T-cell (primary cell): ENCODE measurements at places on chromosomes 11 and 22.

- DNase-seq, result peak; percentile 2
Observed at GRCh38 chr11:18012122-18012905, 533 bp downstream of the SERGEF start.

- no peak for DNase-seq
Observed at GRCh38 chr11:116384876-116385275, 387.9 kb downstream of the BUD13 start.

DNA sequence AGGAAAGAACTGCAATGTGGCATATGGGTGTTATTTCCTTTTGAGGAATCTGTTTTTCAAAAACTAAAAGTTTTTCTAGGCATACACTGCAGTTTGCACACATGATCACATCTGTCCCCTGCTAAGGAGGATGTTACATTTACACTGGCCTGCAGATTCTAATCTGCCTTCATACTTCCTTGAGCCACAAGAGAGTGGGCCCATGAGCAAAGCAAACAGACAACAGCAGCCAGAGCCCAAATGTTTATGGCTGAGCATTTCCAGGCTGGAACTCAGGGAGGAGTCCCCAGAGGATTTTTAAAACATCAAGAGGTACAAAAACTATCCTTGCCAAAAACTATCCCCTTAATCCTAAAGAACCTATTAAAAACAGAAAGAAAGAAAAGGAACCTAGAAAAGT, 117.2 kb upstream of the MTNR1B start:
- no peak for DNase-seq

- DNase-seq, result no peak
Observed at GRCh38 chr22:44254811-44255210, 57.9 kb downstream of the SHISAL1 start.

DNA sequence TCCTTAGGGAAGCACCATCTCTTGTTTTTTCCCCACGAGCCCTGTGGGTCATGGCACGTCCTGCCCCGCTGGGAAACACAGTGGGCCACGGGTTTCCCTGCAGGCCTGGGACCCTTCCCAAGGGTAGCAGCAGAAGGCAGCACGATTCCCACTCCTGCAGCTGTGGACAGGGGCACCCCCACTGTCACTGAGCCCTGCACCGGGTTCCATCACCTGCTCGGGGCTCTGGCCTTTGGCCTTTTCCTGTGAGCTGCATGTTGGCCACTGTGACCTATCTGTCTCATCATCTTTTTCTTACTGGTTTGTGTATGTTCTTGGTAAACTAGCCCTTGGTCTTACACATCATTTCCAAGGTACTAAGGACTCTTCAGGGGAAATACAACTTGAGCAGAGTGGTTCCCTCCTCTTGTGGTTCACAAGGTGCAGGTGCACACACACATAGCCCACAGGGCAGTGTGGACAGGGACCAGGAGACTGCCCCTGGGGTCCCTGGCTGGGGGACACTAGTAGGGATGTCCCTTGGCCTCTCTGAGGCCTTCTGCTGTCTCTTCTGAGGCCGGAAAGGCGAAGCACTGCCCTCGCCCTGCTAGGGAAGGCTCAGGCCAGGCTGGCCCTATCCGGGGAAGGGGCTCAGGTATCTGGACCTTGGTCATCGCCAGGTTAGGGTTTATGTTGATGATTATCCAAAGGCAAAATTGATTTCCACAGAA, 19.0 kb upstream of the TXNRD2 start:
- no peak for DNase-seq

- no peak for DNase-seq
Observed at GRCh38 chr11:61760946-61761345, 8.5 kb downstream of the MYRF start.

DNA sequence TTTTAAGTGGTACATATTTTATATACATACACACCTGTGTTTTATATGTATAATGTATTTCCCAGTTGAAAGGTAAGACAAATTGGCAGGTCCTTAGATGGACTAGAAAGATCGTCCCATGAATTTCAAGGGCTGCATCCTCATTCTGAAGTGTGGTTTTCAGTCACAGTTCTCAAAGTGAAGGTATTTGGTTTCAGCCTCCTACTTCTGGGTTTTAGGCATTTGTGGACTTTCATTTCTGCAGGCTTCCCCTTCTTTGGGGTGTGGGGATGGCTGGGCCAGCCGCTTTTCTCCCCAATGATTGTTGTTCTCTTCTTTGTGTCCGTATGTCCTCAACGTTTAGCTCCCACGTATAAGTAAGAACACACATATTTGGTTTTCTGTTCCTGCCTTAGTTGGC, 10.0 kb downstream of the DCPS start:
- no peak for DNase-seq

- no peak for DNase-seq
Observed at GRCh38 chr11:129404731-129405130, 29.1 kb downstream of the BARX2 start.

GRCh38 chr11:100687054-100687629, at the start of gene ARHGAP42:
Gene ARHGAP42 (plus strand): TSS chr11:100687288. CDS start chr11:100687679, 391 bp downstream.
- DNase-seq, result no peak

GRCh38 chr11:134024420-134025081, 44.3 kb upstream of the JAM3 start:
- no peak for DNase-seq

DNA sequence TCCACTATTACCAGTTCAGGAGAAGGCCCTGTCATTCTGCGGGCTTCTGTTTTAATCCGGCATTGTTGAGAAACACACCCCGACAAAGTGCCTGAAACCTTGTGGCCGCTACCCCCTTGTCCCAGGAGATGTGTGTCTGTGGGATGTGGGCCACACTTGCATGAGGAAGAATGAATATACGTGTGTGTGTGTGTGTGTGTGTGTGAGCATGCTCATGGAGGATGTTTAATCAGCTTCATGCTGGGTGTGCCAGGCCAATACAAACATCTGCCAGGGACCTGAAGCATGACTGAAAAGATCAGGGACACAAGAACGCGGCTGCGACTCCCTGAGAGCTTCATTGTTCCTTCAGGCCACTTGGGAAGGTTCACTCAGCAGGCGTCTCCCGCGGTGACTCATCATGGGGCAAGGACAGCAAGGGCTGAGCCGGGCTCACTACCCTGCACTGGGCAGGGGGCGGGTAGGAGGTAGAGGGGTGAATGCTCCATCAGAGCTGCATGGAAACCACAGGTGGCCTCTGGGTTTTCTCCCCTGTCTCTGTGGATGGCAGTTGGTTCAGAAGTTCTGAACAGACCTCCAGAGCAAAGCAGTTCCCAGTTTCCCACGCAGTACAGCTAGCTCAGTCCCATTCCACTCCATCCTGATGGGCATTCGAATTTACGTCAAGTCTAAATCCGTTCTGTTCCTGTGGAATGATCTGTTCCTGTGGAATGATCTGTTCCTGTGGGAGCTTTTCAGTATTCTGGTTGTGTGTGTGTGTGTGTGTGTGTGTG, 7.0 kb upstream of the MALAT1 start:
- no peak for DNase-seq

DNA sequence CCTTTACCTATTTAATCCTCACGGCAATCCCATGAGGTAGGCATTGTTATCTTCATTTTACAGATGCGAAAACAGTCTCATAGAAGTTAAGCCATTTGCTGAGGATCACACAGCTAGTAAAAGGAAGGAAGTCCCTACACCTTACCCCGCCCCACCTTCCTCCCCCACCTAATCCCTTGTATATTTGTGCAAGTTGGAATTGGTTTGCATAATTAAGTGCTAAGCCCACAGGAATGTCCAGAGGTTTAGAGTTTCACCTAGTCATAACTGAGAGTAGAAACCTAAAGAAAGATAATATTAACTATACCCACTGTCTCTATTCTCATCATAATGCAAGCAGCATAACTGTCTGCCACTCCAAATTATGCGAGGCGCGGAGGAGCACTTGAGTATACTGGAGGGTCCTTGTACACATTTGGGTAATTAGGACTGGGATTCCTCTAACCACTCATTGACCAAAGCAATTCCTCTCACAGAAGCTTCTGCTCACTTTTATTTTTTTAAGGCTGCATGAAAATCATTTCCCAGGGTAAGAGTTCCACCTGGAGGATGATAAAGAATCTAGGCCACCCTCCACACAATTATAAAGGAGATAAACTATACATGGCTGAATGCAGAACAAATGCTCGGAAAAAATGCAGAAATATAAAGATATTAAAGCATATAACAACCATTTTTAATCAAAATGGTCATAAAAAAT, 199.9 kb downstream of the FAM181B start:
- DNase-seq, result no peak

- DNase-seq, result no peak
Observed at GRCh38 chr11:68160100-68160695, 39.0 kb upstream of the CHKA start.

DNA sequence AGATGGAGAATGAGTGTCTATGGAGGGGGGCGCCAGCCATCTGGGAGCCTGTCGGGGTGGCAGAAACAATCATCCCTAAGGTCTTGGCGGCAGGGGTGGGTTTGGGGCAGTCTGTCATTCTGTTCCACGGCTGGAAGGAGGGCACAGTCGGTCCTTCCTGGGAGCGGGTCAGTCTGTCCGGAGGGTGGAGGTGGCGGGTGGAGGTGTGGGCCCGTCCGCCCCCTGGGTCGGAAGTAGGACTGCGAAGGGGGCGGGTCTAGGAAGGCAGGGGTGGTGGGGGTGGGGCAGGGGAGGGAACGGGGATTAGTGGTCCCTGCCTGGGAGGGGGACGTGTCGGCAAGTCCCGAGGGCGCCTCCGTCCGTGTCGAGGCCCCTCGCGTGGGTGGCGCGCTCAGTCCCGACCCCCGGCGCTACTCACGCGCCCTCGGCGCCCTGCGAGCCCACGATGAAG, 461 bp downstream of the TBC1D10A start:
- peak; percentile 16 for DNase-seq

DNA sequence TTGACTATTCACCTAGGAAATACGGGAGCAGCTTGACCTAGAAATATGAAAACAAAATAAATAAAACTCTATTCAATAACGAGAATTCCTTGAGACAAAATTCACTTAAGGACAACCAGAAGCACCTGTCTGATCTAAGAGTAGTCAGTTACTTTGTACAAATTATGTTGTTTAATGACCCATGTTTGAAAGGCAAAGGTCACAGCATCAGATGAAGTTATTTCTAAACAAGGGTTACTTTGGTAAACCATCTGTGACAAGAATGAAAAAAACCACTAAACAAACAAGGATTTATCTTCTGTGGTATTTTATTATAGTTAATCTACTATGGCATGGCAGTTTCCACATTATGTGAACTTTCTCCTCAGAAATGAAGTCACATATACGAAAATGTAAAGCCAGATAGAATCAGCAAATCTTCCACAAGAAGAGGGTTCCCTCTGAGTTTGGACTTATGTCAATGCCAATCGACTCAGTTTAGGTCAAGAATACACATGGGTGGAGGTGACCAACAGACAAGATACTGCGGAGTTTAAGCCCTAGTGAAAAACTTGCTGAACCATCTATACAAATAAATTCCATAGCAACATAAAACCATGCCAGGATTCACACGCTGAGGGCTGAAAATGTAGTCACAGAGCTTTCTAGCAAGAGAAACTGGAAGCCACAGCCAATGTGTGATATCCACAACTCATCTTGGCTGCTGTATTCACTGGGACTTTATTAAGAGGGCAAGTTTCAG, 53.4 kb downstream of the NCAPD3 start:
- no peak for DNase-seq
